Astrocyte of the spinal cord (primary cell): ENCODE measurements at places on chromosomes 7 and 10.

- DNase-seq: no peak
Observed at GRCh38 chr7:123749537-123749857, 694 bp upstream of the WASL start.

GRCh38 chr10:66786709-66787108 is 139.1 kb upstream of the LRRTM3 start:
- no peak for DNase-seq

- DNase-seq: no peak
Observed at GRCh38 chr10:131909014-131909808, 8.4 kb downstream of the PPP2R2D start.

- DNase-seq: no peak
Observed at GRCh38 chr10:124654686-124655085, 89.5 kb downstream of the FAM53B start.

DNA sequence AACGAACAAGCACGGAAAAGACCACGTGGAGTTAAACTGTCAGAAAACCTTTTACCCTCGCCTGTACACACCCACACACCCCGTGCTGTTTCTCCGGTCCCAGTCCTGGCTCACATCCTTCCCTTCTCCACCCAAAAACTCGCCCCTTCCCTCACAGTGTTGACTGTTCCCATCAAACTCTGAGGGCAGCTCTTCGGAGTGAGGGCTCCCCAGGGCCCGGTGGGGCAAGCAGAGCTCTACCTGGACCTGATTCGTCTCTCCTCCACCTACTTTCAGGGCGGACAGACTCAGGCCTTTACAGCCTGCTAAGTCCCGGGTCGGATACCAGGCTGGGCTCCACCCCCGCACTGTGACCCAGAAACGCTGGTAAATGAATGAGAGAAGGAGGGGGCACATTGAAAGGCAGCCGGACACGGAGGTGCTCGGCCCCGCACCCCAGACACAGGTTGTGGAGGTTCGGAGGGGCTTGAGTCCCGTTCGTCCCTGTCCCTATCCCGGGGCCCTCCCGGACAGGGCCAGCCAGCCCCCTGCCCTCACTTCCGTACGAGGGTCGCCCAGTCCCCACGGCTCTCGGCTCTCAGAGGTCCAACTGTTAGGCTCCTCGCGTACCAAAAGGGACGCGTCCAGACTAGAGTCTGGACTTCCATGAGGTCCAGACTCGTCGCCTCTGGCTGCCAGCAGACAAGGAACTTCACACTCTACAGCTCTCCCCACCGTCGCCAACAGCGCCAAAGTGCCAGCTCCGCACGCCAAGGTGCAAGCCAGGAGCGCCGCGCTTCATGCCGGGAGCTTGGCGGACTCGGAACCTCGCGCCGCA is 31.7 kb upstream of the ASL start:
- DNase-seq: no peak
